ENCODE measurements at places on chromosomes 1 and 21.
A peak's percentile ranks its signal among the peaks of the same experiment; 100 is the strongest.

DNA sequence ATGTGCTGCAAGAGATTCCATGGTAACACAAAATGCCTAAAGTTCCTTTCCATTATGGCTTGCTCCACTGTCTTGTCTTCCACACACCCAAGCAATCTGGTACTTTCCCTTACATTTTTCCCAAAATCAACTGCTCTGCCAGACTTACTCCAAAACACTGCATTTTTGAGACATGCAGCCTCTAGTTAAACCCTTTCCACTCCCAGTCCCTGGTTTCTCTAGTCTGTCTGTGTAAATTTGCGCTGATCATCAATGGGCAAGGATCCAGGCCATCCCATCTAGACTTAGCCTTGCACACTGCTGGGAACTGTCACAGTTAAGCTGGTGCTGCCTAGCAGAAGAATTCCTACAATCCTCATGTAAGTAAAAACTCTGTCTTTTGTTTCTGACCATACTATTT is 47.8 kb downstream of the DAB1 start:
- DNase-seq: no peak

GRCh38 chr1:90783181-90783580 is 66.1 kb upstream of the BARHL2 start:
- no peak for DNase-seq

GRCh38 chr1:160483505-160484185 is 39.4 kb downstream of the SLAMF6 start:
- DNase-seq: no peak

- DNase-seq: no peak
These were observed 39.3 kb downstream of the BRINP2 start for GRCh38 chr1:177210071-177210470.

DNA sequence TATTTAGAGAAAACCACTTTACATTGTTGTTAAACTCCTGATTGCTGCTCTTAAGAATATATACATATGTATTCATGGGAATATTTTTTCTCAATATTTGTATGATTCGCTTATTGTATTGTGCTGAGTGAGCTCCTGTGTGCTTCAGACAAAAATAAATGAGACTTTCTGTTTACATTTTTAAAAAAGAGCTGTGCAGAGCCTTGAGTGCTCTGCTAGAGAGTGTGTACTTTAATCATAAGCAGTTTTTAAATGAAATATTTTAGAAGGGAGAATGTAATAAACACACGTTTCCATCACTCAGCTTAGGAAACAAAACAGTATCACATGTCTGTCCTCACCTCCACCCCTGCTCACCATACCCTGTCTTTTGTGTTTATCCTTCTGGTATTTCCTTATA is 9.7 kb downstream of the PTPN14 start:
- no peak for DNase-seq

DNA sequence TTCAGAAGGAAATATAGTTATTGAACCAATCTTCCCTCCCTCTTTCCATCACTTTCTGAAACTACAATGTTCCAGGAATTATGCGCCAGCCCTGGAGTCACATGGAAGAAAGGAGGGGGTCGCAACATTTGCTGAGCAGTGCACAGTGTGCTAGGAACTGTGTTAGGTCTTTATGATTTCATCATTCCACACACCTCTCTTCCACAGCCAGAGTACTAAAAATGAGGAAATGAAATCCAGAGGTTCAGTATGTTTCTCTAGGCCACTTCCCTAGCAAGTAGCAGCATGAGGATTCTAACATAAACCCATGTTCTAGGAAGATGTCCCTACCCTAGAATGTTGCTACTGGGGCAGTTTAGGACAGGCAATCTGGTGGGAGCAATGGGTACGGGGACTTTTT is 158.1 kb downstream of the SLC45A1 start:
- peak; percentile 35 for DNase-seq

DNA sequence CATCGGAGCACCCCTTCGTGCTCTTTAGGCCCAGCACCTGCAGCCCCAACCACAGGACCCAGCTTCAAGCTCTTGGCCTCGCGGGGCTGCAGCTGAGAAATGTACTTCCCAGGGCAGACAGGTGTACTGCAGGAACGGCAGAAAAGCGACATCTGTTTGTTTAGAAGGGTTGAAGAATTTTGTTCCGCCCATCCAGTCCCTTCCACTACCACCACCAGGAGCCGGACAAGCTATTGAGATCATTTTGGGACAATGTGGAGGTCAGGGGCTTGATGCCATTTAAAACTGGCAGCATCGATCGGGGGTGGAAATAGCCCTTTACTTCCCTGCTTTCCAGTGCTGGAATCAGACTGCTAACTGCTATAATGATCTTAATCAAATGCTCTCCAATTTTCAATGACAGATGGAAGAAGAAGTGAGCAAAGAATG is 1.7 kb downstream of the SERTAD4 start:
- DNase-seq: no peak

- no peak for DNase-seq
These were observed 13.7 kb downstream of the PPP1R12B start for GRCh38 chr1:202362212-202362611.

GRCh38 chr1:116257341-116257767 is 115.7 kb upstream of the ATP1A1 start:
- no peak for DNase-seq

DNA sequence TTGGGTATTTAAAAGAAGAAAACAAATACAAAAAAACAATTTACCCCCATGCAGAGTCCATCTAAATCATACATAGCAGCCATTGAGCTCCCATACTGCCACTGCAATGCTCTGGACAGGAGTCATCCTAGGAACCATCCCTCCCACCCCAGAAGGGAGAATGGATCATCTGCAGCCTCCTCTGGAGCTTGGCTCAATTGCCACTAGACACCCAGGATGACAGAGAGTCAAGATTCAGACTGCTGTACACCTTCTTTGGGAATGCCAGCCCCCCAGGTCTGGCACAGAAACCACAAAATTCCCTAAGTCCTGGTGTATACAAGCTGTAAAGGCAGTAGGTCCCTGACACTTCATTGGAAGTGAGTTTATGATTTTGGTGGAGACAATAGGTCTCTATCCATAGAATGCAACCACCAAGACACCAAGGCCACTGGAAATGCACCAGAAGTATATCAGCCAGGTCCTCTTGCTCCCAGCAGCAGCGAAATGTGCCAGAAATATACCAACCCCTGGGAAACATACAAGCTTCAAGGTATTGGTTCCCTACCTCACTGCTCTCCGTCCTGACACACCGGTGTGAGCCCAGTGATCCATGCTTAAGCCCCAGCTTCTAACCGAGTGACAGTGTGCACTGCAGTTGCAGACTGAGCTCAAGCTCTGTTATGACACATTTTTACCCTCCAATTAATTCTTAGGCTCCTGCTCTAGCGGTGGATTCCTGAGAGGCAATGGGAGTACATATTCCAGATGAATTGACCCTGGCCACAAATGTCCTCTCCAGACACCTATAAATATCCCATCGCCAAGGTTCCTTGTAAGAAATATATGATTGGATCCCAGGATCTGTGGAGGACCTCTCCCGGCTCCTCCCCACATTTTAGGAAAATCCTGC is 4.4 kb downstream of the TAL1 start:
- DNase-seq: no peak

GRCh38 chr1:58874342-58874741 is 90.5 kb upstream of the JUN start:
- DNase-seq: no peak

DNA sequence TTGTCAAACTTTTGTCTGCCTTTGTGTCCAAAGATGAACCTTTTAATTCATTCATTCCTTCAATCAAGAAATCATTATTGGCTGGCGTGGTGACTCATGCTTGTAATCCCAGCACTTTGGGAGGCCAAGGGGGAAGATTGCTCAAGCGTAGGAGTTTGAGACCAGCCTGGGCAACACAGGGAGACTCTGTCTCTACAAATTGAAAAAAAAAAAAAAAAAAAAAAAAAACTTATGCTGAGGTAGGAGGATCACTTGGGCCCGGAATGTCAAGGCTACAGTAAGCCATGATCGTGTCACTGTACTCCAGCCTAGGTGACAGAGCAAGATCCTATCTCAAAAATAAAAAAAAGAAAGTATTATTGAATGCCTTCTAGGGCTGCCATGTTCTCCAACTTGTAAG is 51.3 kb upstream of the CXADR start:
- peak; percentile 19 for DNase-seq

- DNase-seq: peak; percentile 76
These were observed 8.0 kb upstream of the MACF1 start for GRCh38 chr1:39196244-39197215.

GRCh38 chr1:115764541-115764940 is 4.0 kb downstream of the CASQ2 start:
- DNase-seq: no peak

DNA sequence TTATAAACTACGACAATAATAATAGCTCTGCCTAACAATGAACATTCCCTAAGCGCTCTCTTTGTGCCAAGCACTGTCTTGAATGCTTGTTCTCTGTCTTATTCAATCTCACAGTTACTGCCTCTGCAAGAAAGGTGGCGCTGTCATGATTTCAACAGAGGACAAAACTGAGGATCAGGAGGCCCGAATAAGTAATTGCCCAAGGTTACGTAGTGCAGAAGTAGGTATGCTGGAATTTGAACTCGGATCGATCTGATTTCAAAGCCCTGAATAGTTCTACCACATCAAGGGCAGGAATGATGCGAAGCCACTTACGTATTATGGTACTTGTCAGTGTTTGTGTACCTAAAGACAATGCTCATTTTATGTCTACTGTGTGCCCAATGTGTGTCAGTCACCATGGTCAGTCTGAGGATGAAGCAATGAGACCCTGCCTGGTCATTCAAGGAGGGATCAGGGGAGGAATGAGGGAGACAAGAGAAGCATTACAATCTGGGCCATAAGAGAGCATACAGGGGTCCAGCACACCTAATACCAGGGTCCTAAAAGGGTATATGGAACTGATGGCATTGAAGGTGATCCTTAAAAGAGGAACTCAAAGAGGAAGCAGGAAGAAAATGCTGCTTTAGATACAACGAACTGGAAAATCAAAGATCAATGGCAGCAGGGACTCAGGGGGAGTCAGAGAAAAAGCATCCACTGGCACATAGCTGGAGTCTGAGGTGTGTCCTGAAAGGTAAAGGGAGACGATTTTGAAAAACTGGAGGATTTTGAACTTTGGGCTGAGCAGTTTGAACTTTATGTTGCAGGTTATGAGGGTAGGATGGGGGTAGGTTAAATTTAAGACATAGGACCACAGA is 389.2 kb downstream of the PLPP3 start:
- DNase-seq: no peak

- no peak for DNase-seq
These were observed 70.0 kb downstream of the PLXNA2 start for GRCh38 chr1:208174200-208174599.

- no peak for DNase-seq
These were observed 1.4 kb upstream of the MAN1C1 start for GRCh38 chr1:25615172-25615541.

DNA sequence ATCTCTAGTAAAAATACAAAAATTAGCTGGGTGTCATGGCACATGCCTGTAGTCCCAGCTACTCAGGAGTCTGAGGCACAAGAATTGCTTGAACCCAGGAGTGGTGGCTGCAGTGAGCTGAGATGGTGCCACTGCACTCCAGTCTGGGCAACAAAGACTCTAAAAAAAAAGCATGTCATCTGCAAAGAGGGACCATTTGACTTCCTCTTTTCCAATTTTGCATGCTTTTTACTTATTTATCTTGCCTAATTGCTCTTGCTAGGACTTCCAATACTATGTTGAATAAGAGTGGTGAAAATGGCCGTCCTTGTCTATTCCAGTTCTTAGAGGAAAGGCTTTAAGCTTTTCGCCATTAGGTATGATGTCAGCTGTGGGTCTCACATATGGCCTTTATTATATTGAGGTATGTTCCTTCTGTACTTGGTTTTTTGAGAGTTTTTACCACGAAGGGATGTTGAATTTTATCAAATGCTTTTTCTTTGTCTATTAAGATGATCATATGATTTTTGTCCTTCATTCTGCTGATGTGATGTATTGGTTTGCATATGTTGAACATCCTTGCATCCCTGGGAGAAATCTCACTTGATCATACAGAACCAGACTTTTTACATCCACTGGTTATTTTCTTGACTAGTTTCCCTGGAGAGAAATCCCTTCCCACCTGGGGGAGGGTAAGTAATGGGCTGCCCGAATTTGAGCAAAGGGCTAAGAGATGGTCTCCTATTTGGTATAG is 17.0 kb upstream of the RAP1GAP start:
- DNase-seq: no peak

- no peak for DNase-seq
These were observed 293.6 kb downstream of the HLX start for GRCh38 chr1:221172841-221173240.

GRCh38 chr1:1399872-1400575 is 889 bp upstream of the CCNL2 start:
- peak; percentile 20 for DNase-seq

DNA sequence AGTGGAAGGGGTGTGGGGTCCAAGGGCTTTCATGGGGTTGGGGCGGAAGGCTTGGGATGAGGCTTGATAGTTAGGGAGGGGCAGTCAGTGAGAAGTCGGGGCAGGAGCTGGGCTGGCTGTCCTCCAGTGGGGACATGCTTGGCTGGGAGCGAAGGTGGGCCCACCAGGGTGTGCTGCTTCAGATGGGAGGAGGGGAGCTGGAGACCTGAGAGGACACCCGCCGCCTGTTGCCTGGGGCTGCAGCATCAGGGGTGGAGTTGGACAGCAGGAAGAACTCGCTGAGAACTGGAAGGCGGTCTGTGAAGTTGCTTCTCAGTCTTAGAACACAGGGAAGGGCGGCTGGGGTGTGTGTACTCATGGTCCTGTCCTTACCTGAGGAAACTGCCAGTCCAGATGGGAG is 1.6 kb downstream of the THEM5 start:
- DNase-seq: no peak

- DNase-seq: no peak
These were observed 677 bp downstream of the PRKAA2 start for GRCh38 chr1:56645677-56646305.

GRCh38 chr1:112983537-112984131 is 27.6 kb upstream of the SLC16A1 start:
- DNase-seq: no peak

DNA sequence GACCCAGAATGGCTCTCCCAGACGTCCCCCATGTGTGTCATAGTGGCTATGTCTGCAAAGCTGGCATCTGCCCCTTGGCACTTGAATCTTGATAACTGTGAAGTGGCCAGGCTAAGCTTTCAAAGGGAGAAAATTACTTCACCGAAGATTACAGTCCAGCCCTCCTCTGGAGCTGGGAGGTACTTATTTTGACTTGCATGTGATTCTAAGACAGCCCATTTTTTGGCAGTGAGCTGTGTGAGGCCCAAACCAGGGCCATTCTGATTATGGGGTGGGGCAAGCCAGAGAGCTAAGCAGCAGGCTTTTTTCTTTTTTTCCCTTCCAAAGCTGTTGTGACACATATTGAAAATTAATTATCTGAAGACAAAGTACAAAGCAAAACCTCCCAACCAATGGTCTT is 42.1 kb upstream of the C8B start:
- DNase-seq: peak; percentile 24

GRCh38 chr1:114076308-114076707 is 77.4 kb downstream of the SYT6 start:
- DNase-seq: no peak

Measured in AG10803 (cell line).